ENCODE measurements at places on chromosomes 13 and 19.

DNA sequence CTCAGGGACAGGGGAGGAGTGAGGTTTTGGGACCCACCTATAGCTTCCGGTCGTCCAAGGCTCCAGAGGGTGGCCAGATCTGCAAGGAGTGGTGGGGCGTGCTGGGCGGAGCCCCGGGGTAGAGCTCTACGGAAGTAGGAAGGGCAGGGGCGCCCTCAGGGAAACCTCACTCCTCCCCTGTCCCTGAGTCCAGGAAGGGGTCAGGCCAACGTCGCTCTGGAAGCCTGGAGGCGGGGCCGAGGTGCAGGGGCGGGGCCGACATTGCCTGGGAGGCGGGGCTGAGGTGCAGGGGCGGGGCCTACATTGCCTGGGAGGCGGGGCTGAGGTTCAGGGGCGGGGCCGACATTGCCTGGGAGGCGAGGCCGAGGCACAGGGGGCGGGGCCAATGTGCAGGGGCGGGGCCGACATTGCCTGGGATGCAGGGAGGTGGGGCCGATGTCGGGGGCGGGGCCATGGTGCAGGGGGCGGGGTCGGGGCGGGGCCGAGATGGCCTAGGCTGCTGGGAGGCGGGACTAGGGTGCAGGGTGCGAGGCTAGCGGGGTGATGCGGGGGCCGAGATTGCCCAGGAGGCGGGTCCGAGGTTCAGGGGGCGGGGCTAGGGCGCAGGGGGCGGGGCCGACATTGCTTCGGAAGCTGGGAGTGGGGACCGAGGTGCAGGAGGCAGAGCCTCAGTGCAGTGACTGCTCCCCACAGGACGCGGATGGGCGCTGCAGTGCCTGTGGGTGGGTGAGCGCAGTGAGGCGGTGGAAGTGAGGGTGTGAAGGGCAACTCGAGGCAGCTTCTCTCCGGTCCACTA lies 4.9 kb upstream of the PALM start:
- DNase-seq = peak; percentile 87

DNA sequence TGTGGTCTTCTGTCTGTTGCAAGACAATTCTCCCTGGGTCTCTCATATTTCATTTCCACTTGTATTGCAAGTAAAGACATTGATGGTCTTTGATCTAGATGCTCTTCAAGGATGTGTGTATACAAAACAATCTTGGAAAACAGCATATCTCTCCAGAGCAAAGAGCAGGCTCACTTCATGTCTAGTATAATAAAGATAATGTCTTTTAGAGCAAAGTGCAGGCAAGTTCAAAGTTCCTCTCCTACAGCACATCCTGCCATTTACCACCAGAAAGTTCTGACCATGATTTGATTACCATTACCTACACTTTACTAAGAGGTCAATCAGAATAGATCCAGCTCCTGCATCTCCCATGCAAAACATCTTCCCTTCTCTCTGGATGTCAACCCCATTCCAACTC lies 162.8 kb downstream of the DIAPH3 start:
- no peak for DNase-seq

- no peak for DNase-seq
Measured at GRCh38 chr13:114328034-114328433, 13.7 kb downstream of the CHAMP1 start.

DNA sequence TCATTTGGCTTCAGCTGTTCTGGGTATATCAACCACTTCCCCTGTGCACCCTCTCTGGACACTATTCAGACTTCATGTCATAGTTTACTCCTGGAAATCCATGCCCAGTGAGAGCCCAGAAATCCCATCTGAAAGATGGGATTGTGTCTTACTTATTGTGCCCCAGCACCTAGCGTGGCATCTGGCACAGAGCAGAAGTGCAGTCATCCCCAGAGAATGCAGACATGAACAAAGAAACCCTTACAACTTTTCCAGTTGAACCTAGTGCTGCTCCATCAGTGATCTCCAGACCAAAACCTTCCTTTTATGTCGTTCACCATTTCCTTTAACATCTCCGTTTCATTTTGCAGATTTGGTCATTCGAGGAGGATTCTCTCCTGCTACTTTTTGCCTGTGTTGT lies 60.6 kb downstream of the MBNL2 start:
- no peak for DNase-seq

- DNase-seq = no peak
Measured at GRCh38 chr13:77503398-77503797, 32.1 kb upstream of the SCEL start.

- DNase-seq = peak; percentile 87
Measured at GRCh38 chr19:23075031-23075733, 41.6 kb upstream of the ZNF730 start.

DNA sequence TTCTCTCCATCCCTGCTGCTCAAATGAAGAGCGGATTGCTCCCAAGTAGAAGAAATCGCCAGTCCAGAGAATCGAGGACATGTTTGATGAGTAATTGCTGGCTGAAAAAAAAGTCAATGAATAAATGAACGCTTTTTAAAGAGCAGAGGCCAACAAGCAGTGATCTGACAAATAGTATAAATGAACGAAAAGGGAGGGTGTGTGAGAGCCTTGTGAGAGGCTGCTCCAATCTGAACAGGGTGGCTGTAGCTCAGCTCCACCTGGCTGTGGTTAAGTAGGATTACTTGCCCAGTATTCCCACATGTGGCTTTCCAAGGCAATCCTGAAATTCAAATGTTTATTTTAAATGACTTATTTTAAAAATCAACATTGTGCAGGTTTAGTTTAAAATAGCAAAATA lies 117.1 kb downstream of the TSHZ3 start:
- no peak for DNase-seq

DNA sequence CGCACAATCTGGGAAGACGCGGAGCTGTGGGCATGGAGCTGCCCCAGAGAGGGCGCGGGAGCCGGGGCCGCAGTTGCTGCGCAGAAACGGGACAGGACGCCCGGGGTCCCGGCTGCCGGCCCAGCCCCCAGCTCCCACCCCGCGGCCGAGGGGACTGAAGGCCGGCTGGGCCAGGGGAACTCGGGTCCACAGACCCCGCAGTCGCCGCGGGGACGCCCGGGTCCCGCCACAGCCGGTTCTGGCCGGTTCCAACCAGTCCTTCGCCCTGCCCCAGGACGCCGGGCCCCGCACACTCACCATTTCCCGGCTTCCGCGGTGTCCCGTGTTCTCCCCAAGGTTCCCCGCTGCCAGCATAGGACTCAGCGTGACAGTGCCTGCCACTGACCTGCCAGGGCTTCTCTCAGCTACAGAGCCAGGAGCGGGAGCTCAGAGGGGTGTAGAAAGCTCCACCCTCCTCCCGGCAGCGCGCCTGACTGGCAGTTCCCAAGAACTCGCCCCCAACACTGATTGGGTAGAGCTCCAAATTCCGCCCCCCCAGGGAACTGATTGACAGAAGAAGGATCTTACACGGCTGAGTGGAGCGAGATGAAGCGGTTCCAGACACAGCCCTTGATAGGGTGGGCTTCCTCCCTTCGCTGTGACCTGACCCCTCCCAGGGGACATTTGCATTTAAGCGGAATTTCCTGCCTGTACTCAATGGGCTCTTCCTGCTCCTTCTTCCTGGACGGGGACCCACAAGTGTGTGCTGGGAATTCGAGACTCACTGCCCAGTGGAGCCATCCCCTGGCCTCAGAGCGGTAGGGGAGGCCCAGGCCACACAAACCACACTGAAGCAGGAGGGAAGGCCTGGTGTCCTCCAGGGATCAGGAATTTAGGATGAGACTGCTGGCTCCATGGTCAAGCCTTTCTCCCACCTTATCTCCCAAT lies at the start of gene ZNF442:
TSS of gene ZNF442 (minus strand) at position 448 of the 927 bp plus-strand sequence. CDS start 2,052 bp downstream, outside the sequence.
- peak; percentile 98 for DNase-seq

DNA sequence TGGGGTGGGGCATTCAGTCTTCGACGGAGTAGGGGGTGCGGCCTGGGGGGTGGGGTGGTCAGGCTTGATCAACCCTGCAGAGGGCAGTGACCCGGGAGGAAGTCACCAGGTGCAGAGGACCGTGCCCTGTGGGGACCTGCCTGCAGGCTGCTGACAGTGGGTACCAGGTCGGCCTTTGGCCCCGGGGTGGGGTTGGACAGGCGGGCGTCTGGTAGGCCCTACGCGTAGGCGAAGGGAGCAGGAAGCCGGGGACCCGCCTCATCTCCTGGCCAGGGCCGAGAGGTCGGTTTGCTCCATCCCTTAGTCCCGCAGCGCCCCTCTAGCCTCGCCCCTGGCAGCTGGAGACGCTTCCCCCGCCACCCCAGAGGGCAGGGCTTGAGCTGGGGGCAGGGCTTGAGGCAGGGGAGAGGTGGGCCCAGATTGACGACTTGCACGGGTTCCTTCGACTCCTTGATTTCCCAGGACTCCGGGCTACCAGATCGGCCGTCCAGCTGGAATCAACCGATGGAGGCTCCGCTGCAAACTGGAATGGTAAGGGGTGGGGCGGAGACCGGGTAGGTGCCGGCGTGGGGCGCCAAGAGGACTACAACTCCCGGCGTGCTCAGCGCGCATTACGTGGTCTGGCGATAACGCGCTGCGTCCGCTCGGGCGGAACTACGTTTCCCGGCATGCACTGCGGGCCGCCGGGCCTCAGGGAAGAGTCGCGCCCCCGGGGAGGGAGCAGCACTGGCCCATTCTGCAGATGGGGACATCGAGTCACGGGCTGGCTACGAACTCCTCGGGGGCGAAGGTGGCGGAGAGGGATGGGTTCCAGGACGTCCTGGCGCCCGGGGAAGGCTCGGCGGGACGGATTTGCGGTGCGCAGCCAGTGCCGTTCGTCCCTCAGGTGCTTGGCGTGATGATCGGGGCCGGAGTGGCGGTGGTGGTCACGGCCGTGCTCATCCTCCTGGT lies at the start of gene PNPLA6:
TSS of gene PNPLA6 (plus strand) at position 671 of the 951 bp plus-strand sequence. CDS start at position 743, 72 bp downstream.
- peak; percentile 97 for DNase-seq

GRCh38 chr19:54422136-54422535 lies 6.9 kb downstream of the TTYH1 start:
- DNase-seq = no peak

GRCh38 chr13:104485571-104485970 lies 1419.4 kb upstream of the SLC10A2 start:
- no peak for DNase-seq

DNA sequence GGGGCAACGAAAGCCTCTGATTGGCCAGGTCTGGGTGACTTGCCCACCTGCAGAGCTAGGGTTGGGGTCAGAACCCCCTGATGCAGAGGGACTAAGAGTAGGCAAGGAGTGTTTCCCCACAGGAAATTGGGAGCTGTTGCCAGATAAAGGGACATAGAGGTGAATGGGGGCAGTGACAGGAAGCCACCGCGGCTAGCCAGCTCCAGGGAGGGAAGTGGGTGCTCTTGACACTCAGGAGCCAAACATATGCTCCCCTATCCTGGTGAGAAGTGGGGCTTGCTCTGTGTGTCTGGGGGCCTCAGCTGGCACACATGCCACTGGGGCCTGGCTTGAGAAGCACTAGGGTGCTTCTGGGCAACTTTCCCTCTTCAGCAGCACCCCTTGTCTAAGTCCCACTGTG lies 26.0 kb downstream of the WDR88 start:
- DNase-seq = no peak

DNA sequence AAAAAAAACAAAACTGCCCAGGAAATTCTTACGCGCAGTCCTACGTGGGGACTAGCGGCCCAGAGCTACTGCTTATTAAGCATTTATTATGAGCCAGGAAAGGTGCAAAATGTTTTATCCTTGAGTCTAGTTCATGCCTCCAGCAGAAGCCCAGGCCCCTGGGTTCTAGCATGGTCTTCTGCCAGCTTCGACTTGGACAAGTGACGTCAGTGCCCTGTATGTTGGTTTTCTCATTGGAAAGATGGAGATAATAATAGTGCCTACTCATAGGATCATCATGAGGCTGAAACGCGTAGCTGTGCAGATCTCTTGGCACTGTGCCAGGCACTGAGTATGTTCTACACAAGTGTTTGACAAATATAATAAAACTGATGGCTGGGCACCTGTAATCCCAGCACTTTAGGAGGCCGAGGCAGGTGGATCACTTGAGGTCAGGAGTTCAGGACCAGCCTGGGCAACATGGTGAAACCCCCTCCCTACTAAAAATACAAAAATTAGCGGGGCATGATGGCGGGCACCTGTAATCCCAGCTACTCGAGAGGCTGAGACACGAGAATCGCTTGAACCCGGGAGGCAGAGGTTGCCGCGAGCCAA lies 12.4 kb upstream of the SULT2B1 start:
- DNase-seq = no peak

GRCh38 chr13:48220592-48220980 lies 12.4 kb upstream of the ITM2B start:
- no peak for DNase-seq

GRCh38 chr13:110835721-110836604 lies 78.9 kb downstream of the ANKRD10 start:
- no peak for DNase-seq

DNA sequence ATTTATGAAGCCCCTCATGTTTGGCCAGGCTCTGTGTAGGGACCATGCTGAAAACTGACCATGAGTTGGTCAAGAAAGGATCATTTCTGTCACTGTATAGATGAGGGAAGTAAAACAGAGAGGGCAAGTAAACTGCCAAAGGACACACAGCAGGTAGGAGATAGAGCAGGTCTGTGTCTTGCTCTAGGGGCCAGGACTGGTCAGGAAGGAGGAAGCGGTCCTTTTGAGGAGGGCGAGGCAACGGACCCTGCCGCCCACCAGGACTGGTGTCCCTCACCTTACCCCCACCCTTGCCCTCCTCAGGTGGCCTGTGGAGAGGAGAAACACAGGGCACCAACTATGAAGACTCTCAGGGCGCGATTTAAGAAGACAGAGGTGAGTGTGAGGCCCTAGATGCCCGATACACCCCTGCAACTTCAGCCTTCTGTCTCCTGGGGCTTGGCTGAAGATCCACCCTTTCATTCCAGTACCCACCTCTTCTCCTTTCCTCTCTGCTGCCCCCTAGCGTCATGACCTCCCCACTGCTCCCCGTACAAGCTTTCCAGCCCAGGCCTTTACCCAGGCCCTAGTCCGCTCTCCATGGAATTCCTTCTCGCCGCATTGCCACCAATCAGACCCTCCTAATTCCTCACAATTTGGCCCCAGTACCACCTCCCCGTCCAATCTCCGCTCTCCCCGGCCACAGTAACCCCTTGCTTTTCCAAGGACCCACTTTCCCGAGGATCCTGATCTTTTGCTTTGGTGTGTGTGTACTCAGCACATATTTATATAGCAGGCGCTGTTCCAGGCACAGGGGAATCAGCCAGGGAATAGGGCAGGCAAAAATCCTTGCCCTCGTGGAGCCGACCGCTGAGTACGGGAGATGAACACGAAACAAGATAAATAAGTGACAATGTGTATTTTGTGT lies 3.9 kb downstream of the ANKRD24 start:
- peak; percentile 69 for DNase-seq

GRCh38 chr19:43468354-43469159 lies 3.1 kb upstream of the LYPD3 start:
- DNase-seq = no peak

GRCh38 chr13:87868731-87869130 lies 197.6 kb downstream of the SLITRK5 start:
- DNase-seq = no peak

- no peak for DNase-seq
Measured at GRCh38 chr19:14413693-14414181, 5.4 kb downstream of the DDX39A start.

DNA sequence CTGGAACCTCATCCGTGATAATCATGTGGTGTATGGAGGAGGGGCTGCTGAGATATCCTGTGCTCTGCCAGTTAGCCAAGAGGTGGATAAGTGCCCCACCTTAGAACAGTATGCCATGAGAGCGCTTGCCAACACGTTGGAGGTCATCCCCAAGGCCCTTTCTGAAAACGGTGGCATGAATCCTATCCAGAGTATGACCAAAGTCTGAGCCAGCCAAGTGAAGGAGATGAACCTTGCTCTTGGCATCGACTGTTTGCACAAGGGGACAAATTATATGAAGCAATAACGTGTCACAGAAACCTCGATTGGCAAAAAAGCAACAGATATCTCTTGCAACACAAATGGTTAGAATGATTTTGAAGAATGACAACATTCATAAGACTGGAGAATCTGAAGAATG lies 251.2 kb upstream of the OBI1 start:
- DNase-seq = no peak

GRCh38 chr13:54934121-54934520 lies 1905.5 kb downstream of the OLFM4 start:
- DNase-seq = no peak
